ENCODE measurements at places on chromosomes 7 and 10.

GRCh38 chr7:98105942-98106544, 619 bp upstream of the LMTK2 start:
- peaks cover 27% of the 10 kb centered on the region for H3K4me1 ChIP-seq
- no peak overlapping the region for H3K27ac ChIP-seq
- H3K36me3 ChIP-seq = peaks cover 3% of the 10 kb centered on the region
- H3K4me3 ChIP-seq = peak overlapping the region; percentile 93
- H3K27me3 ChIP-seq = no peaks in the 10 kb centered on the region

- H3K27me3 ChIP-seq = no peaks in the 10 kb centered on the region
- no peaks in the 10 kb centered on the region for H3K4me1 ChIP-seq
- no peak overlapping the region for H3K27ac ChIP-seq
- H3K4me3 ChIP-seq = no peak overlapping the region
These were observed 57.6 kb downstream of the LRRTM3 start for GRCh38 chr10:66983475-66983818.

DNA sequence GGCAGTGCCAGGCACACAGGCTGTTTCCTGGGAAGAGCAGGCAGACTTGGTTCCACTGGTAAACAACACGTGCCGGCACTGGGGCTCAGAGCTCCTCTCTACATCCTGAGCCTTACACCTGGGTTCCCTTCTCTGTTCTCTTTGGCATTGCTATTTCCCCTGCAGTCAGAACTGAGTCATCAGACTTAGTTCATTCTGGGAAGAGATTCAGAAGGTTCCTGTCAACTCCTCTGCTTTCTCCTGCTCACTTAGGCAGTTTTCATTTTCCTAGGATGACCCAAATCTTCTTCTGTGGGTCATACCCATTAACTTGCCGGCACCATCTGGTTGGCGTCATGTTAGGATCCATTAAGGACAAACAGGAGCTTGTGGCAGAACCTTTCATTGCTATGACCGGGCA, 33.4 kb upstream of the LRRC18 start:
- no peaks in the 10 kb centered on the region for H3K27me3 ChIP-seq
- no peak overlapping the region for H3K27ac ChIP-seq
- no peak overlapping the region for H3K4me3 ChIP-seq
- no peak for DNase-seq
- no peaks in the 10 kb centered on the region for H3K36me3 ChIP-seq
- no peaks in the 10 kb centered on the region for H3K4me1 ChIP-seq

DNA sequence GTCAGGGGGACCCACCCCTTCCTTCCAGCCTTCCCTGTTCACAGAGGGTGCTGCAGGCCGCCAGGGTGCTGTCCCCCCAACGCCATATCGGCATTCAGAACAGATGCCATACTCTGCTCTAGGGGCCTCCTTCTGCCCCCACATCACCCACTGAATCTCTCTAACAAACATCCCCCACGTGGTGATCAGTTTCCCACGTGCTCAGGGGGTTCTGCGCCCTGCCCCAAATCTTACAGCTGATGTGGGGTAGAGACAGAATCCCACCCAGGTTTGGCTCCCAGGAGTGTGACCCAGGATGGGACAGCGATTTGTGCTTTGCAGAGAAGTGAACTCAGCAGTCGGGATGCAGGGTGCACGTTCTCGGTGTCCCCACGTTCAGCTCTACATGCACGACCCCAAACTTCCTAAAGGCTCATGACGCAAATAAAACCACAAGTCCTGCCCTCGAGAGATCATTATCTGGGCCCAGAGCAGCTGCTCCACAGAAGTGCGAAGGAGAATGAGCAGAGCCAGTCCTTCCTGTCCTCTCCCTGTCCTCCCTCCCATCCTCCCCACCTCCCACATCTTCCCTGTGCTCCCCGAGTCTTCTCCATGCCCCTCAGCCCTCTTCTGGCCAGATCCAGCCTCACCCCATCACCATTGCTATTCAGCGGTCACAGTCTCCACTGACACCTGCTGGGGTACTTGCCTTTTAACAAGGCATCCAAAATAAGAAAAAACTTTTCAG, 423.4 kb downstream of the DNAJB6 start:
- peaks cover 20% of the 10 kb centered on the region for H3K4me1 ChIP-seq
- no peaks in the 10 kb centered on the region for H3K36me3 ChIP-seq
- peak overlapping the region; percentile 37 for H3K27ac ChIP-seq
- H3K4me3 ChIP-seq = peak overlapping the region; percentile 23
- no peaks in the 10 kb centered on the region for H3K27me3 ChIP-seq

DNA sequence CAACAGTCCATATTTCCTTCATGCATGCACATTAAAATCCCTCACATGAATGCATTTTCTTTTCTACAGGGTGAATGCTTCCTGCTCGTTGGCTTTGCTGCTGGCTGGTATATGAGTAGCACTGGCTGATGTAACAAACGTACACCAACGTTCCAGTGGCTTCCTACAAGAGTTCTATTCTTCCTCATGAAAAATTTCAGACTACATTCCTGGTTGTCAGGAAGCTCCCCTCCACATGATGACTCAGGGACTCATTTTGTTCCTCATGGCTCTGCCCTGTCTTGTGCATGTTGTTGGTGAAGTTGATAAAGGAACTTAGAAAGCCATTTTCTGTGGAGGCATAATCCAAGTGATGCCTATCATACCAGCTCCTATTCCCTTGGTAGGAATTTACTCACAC, 470.7 kb upstream of the KLF6 start:
- no peaks in the 10 kb centered on the region for H3K36me3 ChIP-seq
- peaks cover 7% of the 10 kb centered on the region for H3K4me1 ChIP-seq

GRCh38 chr10:113158183-113158582, 208.1 kb downstream of the TCF7L2 start:
- no peak overlapping the region for H3K27ac ChIP-seq
- H3K4me3 ChIP-seq = no peak overlapping the region
- H3K27me3 ChIP-seq = no peaks in the 10 kb centered on the region
- no peaks in the 10 kb centered on the region for H3K4me1 ChIP-seq

DNA sequence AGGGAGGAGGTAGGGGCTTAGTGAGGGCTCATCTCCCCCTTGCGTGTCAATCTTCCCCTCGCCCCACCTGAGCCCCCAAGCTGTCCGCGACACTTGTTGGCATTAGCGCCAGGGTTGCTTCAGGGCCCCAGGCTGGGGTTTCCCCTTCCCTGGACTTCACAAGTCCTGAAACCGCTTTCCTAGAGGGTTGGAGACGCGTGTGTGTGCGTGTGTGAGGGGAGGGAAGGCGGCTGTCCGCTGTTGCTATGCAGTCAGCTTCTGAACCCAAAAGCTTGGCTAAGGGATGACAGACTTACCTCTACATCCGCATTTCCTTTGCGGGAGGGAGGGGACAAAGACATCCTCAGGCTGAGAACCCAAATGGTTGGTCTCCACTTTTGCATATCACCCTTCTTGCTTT, 803 bp downstream of the GOLGA7B start:
- no peaks in the 10 kb centered on the region for H3K36me3 ChIP-seq
- H3K4me3 ChIP-seq = no peak overlapping the region
- no peak for DNase-seq
- H3K4me1 ChIP-seq = peaks cover 14% of the 10 kb centered on the region
- no peak overlapping the region for H3K27ac ChIP-seq

DNA sequence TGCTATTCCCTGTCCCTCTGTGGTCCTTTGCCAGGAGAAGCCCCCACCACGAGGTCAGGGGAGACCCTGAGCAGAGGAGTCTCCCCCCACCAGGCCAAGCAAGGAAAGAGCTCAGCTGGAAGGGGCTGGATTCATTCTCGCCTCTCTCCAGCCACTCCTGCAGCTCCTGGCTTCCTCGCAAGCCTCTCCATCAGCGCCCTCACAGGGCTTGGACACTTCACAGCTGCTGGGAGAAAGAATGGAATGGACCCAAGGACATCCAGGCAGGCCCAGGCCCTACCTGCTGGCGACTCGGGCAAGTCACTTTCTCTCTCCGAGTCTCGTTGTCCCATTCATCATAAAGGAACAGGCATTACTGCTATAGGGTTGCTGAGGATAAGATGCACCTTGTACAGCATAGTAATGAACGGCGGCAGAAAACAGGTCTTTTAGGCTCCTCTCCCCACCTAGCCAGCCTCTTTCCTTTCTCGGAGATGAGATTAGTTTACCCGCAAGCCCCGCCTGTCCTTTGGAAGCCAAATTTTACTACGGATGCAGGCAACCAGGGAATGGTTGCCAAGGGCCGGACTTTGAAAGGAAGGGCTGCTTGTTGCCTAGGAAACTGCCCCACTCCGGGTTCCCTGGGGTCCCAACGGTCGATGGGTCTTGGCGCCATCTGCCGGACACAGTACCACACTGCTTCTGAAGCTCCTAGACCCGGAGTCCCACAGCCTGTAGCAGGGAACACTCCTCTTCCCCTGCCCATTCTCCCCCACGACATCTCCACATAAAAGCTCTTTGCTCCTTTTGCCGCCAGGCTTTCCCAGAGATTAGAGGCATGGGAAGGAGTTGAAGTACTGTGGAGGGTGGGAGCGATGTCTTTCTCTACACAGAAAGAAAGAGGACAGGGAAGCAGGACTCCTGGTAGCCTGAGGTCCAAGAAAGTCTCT, 22.3 kb downstream of the IMPDH1 start:
- H3K4me3 ChIP-seq = no peak overlapping the region
- no peak overlapping the region for H3K27ac ChIP-seq
- H3K36me3 ChIP-seq = no peaks in the 10 kb centered on the region
- peaks cover 16% of the 10 kb centered on the region for H3K27me3 ChIP-seq
- DNase-seq = peak; percentile 74
- no peaks in the 10 kb centered on the region for H3K4me1 ChIP-seq

GRCh38 chr7:66282591-66282935, 77.4 kb downstream of the TPST1 start:
- H3K4me1 ChIP-seq = no peaks in the 10 kb centered on the region
- no peaks in the 10 kb centered on the region for H3K36me3 ChIP-seq
- no peak for DNase-seq

- no peaks in the 10 kb centered on the region for H3K4me1 ChIP-seq
- no peak for DNase-seq
- H3K4me3 ChIP-seq = no peak overlapping the region
These were observed 385.8 kb upstream of the C7orf33 start for GRCh38 chr7:148204639-148205304.

All from DND-41 (cell line).